ENCODE measurements at places on chromosomes 5 and 9.

- DNase-seq: no peak
These were observed 58.7 kb upstream of the GPR151 start for GRCh38 chr5:146574713-146575112.

- no peak for DNase-seq
These were observed 16.1 kb downstream of the CPLX2 start for GRCh38 chr5:175887463-175887862.

GRCh38 chr9:122159026-122159924 lies at the start of the genes MORN5 and NDUFA8:
TSS of gene MORN5 (plus strand) at chr9:122159908. CDS start at chr9:122159973, 65 bp downstream.
TSS of gene NDUFA8 (minus strand) at chr9:122159779. CDS start at chr9:122159677, 102 bp downstream.
- DNase-seq: peak; percentile 84

DNA sequence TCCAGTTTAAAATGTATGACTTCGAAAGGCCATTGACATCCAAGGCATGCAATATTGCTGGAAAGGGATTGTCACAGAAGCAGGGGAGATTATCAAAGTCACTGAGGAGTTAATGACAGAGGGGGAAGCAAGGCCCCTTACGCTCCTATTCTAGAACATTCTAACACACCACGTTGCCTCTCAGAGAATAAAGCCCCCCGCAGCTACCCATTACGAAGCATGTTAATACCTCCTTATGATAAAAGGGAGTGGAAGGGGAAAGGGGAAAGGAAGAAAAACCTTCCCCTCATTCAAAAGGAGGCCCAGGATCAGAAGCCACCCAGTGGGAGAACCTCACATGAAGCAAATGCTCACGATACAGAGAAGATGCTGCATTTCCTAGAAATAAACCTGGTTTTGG lies 213.6 kb downstream of the DAB2IP start:
- no peak for DNase-seq

DNA sequence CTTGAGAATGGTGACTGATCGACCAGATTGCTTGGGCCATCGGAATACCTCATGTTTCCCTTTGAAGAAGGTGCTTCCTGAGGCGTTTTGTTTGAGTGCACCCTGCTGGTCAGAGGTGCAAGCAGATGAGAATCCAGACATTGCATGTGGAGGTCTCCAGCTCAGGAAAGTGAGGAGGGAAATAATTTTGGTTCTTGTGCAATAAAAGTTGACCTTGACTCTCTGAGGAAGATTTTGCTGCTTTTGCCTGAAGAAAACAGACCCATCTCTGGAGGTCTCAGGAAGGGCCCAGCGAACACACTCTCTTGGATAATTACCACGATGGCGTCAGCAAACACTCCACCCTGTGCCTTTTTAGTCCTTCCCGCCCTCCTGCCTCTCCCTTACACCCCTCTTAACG lies 69.7 kb downstream of the GRAMD2B start:
- DNase-seq: no peak

GRCh38 chr5:79456890-79457583 lies 56.9 kb downstream of the HOMER1 start:
- no peak for DNase-seq

DNA sequence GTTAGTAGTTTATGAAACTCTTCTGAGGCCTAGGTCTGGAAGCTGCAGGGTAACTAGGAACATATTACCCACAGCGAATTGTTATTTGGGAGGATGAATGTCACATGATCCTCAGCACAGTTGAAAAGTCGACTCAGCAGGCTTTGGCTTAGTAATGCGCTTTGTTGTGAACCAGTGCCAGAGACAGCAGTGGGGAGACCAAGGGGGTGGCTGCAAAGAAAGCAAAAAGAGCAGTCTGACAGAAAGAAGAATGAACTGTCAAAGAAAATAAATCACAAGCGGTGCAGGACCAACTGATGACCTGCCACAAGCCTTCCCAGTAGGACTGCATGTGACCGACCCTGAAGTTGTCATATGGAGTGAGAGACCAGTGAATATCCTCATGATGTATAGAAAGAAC lies 170.0 kb downstream of the CCDC171 start:
- no peak for DNase-seq

DNA sequence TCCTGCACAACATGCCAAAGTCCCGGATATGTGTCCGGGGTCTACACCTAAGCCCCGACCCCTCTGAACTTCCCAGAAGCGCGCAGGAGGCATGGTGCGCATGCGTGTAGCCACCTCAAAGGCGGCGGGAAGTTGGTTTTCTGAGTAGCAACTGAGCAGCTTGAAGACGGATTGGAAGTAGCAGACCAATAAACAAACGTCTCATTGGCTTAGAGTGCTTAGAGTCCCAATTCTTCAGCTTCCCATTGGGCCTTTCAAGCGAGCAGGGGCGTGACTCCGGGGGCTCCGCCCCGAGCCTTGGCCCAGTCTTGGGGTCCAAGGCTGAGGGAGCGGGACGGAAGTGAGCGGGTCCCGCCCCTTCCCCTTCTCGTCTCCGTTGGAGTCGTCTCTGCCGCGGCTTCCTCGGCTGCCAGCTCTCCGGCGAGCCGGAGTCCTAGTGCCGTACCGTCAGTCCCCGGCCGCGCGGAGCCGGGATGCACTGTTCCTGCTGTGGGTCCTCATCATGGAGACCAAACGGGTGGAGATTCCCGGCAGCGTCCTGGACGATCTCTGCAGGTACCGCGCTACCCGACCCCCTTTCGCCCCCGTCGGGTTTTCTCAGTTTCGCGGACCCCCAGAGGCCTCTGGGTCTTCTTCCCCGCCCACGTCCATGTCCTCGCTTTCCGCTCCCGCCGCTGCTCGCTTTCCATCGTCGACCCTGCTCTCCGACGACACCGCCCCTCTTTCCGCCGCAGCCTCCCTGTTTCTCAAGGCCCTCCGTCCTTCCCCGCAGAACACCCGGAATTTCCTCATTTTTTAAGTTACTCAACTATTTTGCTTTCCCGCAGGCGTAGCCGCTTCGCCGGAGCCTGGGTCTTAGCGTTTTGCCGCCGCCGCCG lies at the start of gene DCP2:
DCP2 (plus strand) TSS at position 367 of the 878 bp plus-strand sequence; CDS start at position 503, 136 bp downstream.
- peak; percentile 98 for DNase-seq

DNA sequence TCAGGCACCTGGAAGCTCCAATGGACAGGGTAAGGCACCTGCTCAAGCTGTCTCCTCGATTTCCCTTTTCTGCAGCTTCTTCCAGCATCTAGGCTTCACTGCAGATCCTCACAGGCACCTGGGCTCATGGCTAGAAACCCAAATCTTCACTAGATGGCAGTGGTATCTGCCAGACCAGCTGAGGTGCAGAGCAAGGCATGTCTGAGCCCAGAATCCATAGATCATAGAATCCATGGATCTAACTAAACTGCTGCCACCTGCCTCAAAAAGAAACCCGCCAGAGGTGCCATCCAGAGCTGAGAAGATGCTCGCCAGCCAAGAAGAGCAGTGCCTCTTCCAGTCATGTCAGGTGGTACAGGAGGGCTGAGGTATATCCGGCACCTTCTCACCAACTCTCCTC lies 6.9 kb downstream of the SHC3 start:
- DNase-seq: no peak

GRCh38 chr9:21770871-21771560 lies 31.4 kb upstream of the MTAP start:
- DNase-seq: peak; percentile 62

DNA sequence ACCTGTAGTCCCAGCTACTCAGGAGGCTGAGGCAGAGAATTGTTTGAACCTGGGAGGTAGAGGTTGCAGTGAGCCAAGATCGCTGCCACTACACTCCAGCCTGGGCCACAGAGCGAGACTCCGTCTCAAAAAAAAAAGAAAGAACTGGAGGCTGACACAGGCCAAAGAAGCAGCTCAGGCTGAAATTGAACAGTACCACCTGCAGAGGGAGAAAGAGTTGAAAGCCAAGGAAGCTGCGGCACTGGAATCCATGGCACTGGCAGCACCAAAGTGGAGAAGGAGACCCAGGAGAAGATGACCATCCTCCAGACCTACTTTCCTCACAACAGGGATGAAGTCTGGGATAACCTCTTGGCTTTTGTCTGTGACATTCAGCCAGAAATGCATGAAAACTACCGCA lies 11.3 kb upstream of the TMEM141 start:
- no peak for DNase-seq

DNA sequence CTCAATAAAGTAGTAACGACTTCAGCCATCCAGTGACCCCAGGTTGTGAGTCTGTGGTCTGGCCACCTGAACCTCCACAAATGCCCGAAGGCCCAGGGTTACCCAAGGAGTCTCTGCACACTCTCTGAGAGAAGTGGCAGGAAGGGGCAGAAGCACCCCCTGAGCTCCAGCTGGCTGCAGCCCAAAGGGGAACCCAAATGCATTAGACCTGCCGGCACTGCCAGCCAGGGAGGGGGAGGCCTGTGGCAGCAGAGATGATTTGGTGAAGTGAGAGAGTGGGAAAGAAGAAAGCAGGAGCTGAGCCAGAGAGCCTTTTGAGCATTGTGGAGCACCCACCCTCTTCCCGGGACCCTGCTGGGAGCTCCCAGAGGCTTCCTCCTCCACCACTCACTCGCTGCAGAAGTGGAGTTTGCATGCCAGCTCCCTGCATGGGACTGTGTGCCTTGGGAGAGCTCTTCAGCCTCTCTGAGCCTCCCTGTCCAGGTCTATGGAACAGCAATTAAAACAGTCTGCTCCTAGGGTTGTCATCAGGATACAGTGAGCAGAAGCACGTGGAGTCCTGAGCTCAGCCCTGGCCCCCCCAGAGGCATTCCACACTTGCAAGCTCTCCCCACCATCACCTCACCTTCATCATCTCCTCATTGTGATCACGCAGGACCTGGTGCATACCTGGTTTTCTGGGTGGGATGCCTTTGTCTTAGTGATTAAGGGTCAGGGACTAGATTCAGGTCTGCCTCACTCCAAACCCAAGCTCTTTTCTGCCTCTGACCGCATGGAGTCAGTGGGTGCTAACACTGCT lies 13.8 kb upstream of the ANGPTL2 start:
- no peak for DNase-seq

DNA sequence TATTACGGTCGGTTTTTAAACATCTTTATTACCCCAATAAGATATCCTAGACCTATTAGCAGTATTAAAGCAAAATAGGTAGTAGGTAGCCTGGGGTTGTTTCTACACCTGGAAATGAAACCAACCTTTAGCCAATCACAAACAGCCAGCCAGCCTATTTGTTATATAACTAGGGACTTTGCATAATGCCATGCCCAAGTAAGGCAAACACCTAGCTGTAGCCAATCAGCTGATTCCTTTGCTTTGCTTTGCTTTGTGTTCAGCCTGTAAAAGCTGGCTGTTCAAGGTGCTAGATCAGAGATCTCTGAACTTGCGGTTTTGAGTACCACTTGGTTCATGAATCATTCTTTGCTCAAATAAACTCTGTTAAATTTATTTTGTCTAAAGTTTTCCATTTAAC lies 46.5 kb upstream of the SETD9 start:
- DNase-seq: no peak

GRCh38 chr5:59036274-59036961 lies 453.5 kb downstream of the RAB3C start:
- DNase-seq: no peak

GRCh38 chr5:110865400-110866094 lies 126.7 kb downstream of the SLC25A46 start:
- DNase-seq: no peak

DNA sequence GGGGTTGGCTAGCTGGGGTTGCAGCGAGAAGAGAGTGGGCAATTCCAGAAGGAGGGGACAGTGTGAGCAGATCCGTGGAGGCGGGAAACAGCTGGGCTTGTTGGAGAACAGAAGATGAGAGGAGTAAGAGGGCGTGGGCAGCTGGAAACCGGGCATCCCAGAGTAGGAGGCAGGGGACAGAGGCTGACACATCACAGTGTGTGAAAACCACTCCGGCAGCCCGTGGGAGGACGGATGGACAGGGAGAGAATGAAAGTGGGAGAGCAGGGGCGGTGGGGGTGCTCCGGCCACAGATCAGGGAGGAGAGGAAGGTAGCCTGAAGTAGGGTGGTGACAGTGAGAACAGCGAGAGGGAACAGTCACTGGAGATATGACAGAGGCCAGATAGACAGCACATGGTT lies 8.3 kb upstream of the PSMB7 start:
- DNase-seq: no peak

- no peak for DNase-seq
These were observed 45.3 kb upstream of the SIL1 start for GRCh38 chr5:139243425-139243970.

DNA sequence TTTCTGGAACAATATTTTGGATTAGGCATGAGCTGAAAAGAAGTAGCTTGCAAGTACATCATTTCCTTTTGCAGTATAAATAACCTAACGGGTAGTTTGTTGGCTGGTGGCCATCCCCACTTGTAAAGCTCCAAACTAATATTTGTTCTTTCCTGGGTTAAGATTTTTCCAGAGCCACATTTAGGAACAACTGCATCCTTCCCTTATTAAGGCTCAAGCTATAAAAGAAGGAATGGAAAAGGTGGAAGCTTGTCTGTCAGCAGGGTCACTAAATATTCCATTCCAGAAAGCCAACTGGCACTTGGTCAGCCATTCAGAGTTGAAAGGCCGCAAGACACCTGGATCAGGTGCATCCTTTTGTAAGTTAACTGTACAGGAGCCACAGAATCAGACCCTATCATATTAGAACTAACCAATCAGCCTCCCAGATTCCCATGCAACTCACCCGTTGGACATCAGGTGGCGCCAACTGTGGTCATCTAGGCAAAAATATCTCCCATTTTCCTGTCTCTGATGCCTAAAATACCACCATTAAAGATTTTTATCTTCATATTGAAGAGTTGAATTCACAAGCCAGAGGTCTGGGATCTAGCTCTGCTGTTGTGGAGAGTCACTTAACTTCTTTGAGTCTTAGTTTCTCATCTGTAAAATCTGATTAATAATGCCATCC lies 82.9 kb downstream of the PTCD2 start:
- DNase-seq: peak; percentile 48

- DNase-seq: no peak
These were observed 44.3 kb upstream of the EXOC3 start for GRCh38 chr5:398475-399295.

GRCh38 chr5:142466195-142466971 lies 141.6 kb upstream of the SPRY4 start:
- no peak for DNase-seq

DNA sequence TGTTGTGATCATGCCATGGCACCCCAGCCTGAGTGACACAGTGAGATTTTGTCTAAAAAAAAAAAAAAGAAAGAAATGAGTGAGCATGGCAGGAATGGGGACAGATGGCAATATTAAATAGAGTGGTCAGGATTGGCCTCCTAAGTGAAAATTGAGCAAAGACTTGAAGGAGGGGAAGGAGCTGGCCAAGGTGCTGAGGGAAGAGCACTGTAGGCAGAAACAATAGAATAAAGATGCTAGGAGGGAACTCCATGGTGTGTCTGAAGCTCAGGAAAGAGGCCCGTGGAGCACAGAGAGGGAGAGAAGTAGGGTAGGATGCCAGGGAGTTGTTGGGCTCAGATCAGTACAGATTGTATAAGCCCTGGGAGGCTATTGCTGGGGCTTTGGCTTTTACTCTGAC lies 64.4 kb upstream of the PCAT7 start:
- no peak for DNase-seq

DNA sequence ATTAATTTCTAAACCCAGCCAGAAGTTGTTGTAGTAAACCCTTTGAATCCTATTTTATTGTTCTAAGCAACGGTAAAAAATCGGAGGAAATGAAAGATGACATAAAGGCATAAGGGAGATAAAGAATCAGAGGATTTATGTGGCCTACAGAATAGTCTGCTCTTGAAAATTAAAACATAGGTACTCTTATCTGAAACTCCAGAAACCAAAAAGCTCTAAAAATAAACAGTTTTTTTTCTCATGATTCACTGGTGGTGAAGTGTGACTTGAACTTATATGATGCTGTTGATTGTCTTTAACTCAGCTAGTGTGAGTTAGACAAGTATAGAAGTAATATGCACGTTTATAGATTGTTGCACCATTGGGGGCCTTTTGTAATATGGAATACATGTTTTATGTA lies 80.3 kb downstream of the HSD17B4 start:
- DNase-seq: no peak

- DNase-seq: no peak
These were observed 541.4 kb downstream of the KCTD16 start for GRCh38 chr5:144712090-144712489.
